ENCODE measurements at places on chromosomes 1 and 21. TPM values are rescaled to one million over a fixed set of nuclear protein-coding genes. Genes with fewer than 3 reads are reported as not detected.

Gene LAPTM5
- 0.16 TPM for total RNA-seq

Gene MIXL1
- not detected for total RNA-seq

Gene ERI3
- total RNA-seq: 41.9 TPM

Gene UBE2J2
- 47.0 TPM for total RNA-seq

Gene C1QA
- total RNA-seq: not detected

Gene SPAG17
- total RNA-seq: not detected

Gene NBPF4
- total RNA-seq: 0.12 TPM

Gene CD247
- 0.42 TPM for total RNA-seq

Gene TNNI3K
- not detected for total RNA-seq

Gene FCRL5
- total RNA-seq: not detected

Gene OR2L2
- total RNA-seq: not detected

Gene FLAD1
- 48.4 TPM for total RNA-seq
